ENCODE measurements at places on chromosomes 5 and 9.

- peak; percentile 11 for DNase-seq
Measured at GRCh38 chr5:77015938-77016569, 14.2 kb upstream of the AGGF1 start.

DNA sequence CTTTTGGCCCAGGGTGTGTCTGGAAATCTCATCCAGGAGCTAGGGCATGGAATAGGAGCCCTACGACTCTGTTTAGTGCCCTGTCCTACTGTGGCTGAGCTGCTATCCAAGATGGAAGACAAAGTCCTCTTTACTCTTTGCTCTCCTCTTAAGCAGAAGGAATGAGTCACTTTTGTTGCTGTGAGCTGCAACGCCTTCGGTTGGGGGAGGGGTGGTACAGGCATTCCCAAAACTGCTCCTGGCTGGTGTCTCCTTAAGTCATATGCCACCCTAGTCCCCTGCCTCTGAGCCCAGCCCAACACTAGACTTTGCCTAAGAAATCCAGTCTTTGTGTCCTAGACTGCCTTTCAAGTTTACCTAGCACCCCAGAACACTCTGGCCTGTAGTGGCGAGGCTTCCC is 99.9 kb downstream of the PRR16 start:
- DNase-seq: no peak

DNA sequence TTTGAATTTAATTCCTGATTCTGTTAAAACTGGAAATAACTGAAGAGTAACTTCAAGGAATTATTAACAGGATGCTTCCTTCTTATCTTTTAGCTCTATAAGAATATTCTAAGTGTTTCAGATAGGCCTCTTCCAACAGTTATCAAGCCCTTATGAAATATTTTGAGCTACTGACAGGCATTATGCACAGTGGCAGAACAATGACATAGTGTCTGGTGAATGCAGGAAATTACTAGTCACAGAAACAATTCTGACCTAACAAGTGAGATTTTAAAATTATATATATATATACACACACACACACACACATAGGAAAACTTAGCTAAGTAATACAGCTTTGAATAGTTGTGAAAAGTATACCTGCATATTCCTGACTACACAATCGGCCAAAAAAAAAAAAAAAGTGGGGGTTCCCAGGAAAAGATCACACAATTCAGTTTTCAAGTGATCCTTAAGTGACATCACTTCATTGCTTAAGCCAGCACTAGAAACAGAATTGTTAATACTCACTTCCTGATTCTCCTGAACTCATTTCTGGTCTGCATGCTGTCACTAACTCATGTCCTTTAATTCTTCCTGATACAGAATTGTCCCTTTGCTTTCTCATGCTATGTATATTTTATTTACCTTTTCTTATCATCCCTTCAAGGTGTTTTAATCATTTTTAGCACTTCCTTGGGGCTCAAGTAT is 77.3 kb downstream of the SLC25A46 start:
- DNase-seq: no peak

DNA sequence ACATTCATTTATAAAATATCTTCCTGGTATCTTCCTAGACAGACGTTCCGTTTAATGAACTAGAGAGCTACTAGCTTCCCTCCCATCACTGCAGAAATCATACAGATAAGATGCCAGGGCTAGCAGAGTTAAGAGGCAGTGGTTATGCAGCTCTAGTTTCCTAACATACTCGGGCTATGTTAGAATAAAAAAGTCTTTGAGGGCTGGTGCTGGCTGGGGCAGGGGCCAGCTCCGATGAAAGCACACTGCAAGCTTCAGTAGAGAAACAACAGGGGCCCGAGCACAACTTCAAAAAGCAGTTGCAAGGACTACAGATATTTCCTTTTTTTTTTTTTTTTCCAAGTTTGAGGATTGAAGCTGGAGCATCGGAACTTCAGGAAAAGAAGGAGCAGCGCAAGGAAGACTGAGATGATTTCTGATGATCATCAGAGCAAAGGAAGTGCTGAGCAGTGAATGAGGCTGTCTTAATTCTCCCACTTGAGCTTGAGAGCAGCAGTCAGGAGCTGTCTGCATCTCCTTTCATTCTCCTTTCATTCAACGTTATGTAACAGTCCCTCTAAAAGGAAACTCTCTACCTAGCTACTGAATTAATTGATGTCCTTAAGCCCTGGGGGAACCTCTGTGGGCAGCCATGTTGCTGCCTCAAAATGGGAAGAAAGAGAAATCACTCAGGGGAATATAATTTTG is 47.6 kb upstream of the ADCY2 start:
- no peak for DNase-seq

DNA sequence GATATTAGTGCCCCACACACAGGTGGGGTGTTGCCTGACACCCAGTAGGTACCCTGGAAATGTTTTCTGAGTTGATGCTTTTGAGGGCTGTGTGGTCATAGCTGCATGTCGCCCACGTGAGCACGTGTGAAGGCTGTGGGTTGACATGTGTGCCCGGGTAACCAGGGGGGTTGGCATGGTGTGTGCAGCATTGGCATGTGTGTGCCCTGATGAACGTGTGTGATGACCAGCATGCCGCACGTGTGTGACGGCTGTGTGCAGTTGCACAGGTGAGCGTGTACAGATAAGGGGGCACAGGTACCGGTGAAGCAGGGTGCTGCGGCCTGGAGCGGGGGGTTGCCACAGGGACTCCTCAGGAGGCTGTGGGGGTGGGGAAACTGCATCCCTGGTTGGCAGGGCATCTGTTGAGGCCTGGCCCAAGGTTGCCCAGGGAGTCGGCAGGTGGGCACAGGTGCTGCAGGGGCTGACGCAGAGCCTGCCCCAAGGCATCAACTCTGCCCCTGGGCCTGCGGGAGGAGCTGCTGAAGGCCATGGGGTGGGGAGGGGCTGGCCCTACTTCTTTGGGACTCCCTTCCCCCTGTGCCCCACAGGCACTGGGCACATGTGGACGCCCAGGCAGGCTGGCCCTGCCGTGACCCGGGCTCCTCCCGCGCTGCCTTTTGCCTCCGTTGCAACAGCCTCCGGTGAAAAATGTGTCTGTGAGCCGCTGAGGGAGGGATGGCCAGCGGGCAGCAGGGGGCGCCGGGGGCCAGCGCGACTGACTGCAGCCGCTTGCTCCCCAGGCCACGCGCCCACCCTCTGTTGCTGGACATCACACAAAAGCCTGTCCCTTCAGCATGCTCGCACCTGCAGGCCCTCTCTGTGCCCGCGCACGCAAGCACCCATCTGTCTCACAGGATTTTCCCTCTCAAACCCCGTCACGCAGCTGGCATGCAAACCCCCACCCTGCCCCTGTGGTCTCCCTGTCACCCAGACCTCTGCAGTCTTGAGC is 2.2 kb downstream of the UNC5A start:
- DNase-seq: no peak

GRCh38 chr9:35628389-35628991 is 10.3 kb upstream of the CD72 start:
- DNase-seq: no peak

GRCh38 chr9:135038331-135038730 is 49.1 kb upstream of the OLFM1 start:
- no peak for DNase-seq

All from left renal cortex interstitium (tissue), 4 donors.